ENCODE measurements at places on chromosomes 3 and 15. TPM values are rescaled to one million over a fixed set of nuclear protein-coding genes. Genes with fewer than 3 reads are reported as not detected.
A peak's percentile ranks its signal among the peaks of the same experiment; 100 is the strongest.

NDUFB4 gene
- polyA plus RNA-seq = 160 TPM

IL5RA gene
- polyA plus RNA-seq = 0.17 TPM

DNA sequence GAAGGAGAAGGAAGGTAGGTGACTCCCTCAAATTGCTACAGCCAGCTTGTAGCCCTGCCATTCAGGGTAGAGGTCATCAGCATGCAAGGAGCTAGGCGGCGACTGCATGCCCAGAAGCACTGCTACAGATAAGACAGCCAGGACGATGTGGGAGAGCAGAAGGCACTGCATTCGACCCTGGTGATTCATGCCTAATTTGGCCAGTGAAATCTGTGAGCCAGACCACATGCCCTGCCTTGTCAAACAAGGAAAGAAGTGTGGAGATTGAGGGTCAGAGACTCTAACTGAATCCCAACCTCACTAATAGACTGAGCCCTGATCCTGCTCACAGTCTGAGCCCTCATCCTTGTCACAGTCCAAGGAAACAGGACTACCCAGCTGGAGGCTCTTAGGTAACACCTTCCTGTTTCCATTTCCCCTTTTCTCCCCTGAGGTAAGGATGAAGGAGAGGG is 86.6 kb downstream of the LINGO1 start:
- no peak for DNase-seq

- DNase-seq = no peak
Observed at GRCh38 chr3:117630469-117630868, 920.9 kb downstream of the TUSC7 start.

GRCh38 chr3:184379358-184380184 is at the start of gene CHRD:
CHRD (plus strand) TSS chr3:184380054; CDS start chr3:184380319, 265 bp downstream.
- DNase-seq = no peak

EXOSC7 gene
- polyA plus RNA-seq = 42.6 TPM

GRCh38 chr3:46845397-46845859 is 17.8 kb downstream of the MYL3 start:
- DNase-seq = peak; percentile 72

DNA sequence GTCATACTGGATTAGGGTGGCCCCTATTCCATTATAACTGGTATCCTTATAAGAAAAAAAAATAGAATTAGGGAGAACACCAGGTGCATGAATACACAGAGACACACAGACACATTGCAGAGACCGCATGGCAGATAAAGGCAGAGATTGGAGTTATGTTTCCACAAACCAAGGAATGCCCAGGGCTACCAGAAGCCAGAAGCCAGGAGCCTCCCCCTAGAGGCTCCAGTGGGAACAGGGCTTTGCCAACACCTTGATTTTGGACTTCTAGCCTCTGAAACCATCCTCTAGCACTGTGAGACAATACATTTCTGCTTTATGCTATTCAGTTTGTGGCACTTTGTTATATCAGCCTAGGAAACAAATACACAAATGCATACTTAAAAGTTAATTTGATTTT is 10.4 kb downstream of the GOLM2 start:
- no peak for DNase-seq

DNA sequence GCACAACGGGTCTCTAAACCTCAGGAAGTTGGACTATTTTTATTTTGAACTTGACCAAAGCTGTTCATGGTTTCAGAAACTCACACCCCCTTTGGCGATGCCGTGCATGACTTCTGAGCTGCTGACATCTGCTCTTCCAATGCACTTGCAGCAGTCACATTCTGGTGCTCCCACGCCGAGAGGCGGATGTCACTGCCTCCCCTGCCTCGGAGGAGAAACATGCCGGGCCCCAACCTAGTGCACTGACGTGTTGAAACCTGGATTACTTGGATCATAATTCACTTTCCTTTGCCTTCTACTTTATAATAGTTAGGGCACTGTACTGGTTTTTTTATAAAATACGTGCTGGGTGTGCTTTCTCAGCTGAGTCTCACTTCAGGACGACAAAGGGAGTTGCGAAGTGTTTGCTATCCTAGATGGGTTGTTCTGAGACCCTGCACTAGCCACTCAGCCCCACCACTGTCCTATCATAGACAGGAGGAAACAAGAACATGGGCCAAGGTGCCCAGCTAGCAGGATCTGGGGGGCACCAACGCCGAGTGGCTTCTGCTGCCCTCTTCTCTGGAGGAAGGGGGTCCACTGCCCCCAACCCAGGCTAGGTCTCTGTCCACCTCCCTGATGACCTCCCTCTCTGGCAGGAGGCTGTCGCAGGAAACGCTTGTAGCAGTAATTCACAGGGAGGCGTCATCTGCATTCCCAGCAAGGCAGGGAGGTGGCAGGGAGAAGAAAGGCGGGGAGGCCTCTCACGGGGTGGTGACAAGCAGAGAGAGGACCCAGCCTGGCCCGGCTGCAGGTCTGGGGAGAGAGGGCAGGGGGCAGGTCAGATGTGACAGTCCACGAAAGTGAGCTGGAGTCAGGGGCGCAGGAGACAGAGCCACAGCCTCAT is 158.8 kb upstream of the IQSEC1 start:
- DNase-seq = no peak

DNA sequence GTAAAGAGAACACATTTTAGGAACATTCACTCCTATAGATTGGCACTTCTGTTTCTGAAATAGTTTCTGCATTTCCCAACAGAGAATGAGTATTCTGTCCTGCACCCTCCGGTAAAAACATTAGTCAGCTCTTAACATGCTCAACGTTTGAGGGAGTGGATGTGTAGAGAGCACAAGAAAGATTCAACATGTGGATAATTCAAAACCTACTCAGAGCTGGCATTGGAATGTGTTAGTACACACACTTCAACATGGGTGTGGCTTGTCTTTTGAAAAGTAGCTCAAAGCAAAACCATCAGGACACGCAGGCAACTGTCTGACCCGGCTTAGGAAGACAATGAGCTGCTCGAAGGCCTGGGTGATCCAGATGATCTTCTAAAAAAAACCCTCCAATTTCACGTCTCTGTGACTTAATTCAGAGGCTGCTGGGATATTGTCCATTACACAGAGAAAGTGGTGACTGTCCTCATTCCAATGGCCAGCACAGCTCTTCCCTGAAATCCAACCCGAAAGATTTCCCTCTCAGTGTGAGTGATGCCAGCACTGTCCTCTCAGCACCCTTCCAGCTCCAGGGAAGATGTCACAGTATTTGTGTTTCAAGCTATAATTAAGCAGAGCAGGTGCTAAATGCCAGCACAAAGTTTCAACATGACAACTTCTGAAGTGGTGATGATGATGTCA is 18.1 kb downstream of the FBN1 start:
- DNase-seq = no peak

DNA sequence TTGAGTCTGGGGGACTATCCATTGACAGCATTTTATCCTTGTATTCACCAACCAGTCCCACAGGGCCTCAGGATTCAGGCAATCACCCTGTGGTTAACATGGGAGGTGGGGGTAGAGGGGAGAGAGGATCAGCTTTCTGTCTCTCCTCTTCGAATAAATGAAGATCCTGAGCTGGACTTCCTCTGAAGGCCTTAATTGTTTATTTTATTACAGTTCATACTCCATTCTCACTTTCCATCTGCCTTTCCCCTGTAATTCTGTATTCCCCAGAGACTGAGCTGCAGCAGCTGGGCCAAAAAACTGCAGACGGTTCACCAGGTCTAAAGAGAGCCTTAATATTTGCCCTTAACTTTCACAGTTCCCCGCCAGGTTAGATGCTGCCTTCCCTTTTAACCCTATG is 11.9 kb downstream of the TAGLN3 start:
- no peak for DNase-seq

DNA sequence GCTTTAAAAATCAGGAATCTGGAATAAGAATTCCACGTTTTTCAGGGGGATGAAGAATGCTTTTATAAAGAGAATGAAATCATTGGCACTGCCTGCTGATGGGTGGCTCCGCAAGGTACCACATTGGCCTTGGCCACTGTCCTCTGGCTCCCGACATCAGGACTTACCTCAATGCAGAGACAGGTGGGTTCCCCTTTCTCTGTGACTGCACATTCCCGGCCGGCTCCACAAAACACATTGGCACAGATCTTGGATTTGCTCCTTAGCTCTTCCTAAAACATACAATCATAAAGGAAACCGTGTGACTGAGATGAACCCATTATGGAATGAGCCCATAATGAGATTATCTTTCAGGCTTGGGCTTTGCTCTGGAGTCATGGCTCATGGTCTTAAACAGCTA is 35.0 kb downstream of the FSTL1 start:
- DNase-seq = no peak

CPA3 gene
- 3.9 TPM for polyA plus RNA-seq

DNA sequence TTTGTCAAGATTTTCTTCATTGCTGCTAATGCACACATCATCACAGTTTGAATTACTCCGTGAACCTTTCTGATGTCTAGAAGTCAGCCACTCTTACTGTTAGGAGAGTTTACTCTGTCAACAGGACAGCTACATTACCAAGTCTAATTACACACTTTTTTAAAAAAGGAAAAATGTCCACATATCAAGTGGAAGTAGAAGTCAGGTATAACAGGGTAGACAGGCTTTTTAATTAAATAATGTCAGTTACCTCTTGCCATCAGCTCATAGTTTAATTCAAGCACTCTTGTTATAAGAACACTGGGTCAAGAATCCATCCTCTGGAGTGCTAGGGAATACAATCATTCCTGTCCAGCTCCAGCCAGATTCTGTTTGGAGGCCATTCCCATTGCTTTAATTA is 232.8 kb downstream of the TAFA4 start:
- DNase-seq = no peak

DNA sequence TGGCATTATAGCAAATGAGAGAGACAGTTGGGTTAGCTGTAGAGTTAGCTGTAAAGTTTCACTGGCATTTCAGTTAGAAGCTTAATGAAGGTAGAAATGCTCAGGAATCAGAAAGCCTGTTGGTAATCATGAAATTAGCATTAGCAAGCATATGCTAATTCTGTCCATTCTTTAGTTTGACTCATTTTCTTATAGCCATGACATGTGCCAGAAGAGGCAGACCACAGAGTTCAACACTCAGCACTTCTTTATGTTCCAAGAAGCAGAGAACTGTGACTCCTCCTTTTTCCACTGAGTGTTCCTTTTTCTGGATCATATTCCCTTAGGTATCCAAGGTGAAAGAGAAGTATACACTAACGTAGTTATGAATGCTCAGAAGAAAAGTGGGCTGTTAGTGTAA is 276.2 kb upstream of the SGO1 start:
- DNase-seq = no peak

DNA sequence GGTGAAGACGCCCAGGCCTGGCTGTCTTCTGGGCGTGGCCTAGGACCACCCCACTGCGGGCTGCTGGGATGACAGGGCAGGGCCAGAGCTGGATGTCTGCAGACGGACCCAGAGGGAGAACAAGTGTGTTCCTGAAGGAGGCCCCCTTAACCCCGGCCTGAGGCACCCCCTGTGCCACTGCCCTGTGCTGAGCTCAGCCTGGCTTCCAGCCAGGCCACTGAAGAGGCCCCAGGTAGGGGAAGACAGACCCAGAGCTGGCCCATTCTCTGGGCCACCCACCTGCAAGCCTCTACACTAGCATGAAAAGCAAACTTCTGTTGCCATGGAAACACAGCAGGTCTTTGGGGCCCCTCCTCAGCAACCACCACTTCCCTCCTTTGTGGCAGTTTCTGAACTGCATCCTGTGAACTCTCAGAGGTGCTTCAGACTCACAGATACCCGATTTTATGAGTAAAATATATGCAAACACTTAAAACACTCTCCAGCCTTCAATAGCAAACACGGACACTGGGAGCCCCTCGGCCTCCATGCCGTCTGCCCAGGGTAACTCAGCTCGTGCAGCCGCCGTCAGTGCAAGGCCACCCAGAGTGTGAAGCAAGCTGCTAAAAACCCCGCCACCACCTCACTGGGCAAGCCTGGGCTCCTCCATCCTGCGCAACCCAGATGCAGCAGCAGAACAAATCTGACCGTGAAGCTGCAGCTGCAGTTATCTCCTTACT is 42.5 kb downstream of the CMTM6 start:
- peak; percentile 39 for DNase-seq
